Activated naive CD8-positive, alpha-beta T cell treated with anti-CD3 and anti-CD28 coated beads for 36 hours (primary cell): ENCODE measurements at places on chromosomes 6 and 20. TPM values are rescaled to one million over a fixed set of nuclear protein-coding genes. Genes with fewer than 3 reads are reported as not detected.

Gene ADGRG6
- 1.5 TPM for total RNA-seq

Gene TTBK1
- total RNA-seq = 0.12 TPM

Gene TP53TG5
- total RNA-seq = 0.41 TPM

Gene CD93
- 0.08 TPM for total RNA-seq

Gene LZTS3
- total RNA-seq = 1.6 TPM

Gene FRK
- 0.08 TPM for total RNA-seq

Gene NCOA7
- 76.4 TPM for total RNA-seq

Gene SPATA25
- total RNA-seq = 1.0 TPM

Gene SERAC1
- 2.8 TPM for total RNA-seq
